ENCODE measurements at places on chromosomes 2 and 18.

DNA sequence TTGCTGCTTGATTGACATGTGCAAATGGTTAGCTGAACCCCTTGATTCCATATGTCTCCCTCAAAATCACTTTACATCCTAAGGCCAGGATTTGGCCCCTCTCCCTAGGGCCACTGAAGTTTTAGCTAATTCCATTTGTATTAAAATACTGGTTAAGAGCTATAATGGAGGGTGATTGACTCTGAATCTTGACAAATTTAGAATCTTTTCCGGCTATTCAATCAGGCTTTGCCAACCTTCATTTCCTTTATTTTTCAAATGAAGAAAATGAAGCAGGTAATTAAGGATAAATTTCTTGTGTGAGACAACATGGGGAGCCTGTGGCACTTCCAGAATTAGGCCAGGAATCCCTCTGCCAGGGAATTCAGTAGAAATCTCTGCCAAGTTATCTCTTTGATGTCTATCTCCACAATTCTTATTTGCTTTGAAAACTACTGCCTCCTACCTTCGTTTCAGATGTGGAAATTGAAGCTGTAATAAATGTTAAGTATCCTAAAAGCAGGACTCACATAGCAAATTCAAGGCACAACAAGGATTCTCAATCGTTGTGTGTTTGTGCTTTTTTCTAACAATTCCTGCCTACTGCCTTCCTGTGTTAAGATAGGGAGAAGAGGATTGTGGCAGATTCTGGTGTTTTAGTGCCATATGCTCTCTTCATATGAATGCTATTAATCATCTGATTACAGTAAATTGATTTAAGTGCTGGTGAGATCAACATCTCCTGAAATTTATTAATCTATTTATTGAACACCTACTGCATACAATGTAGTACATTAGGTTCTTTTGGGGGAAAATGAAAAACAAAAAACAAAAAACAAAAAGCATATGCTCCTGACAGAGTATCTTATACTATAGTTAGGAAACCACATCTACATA lies 47.8 kb upstream of the MAP4K3 start:
- DNase-seq: no peak

GRCh38 chr2:133835821-133836619 lies 267.8 kb upstream of the NCKAP5 start:
- no peak for DNase-seq

GRCh38 chr18:45627204-45627526 lies 11.9 kb downstream of the SLC14A2 start:
- no peak for DNase-seq

DNA sequence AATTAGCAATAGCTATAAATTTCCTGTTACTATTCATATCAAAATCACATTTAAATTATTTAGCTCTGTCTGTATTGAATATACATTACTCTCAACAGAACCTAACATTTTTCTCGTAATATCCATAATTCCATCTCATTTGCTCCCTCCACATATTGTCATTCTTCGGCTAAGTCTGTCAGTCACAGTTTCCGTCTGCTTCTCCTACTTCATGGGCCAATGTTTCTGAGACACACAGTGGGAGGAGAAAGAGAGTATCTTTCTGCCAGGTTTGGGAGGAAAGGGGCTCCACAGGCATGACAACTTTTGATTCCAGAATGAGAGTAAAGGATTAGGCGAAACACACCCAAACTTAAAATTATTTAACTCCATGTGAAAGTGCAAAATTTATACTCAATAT lies 273.1 kb upstream of the SMIM21 start:
- no peak for DNase-seq

DNA sequence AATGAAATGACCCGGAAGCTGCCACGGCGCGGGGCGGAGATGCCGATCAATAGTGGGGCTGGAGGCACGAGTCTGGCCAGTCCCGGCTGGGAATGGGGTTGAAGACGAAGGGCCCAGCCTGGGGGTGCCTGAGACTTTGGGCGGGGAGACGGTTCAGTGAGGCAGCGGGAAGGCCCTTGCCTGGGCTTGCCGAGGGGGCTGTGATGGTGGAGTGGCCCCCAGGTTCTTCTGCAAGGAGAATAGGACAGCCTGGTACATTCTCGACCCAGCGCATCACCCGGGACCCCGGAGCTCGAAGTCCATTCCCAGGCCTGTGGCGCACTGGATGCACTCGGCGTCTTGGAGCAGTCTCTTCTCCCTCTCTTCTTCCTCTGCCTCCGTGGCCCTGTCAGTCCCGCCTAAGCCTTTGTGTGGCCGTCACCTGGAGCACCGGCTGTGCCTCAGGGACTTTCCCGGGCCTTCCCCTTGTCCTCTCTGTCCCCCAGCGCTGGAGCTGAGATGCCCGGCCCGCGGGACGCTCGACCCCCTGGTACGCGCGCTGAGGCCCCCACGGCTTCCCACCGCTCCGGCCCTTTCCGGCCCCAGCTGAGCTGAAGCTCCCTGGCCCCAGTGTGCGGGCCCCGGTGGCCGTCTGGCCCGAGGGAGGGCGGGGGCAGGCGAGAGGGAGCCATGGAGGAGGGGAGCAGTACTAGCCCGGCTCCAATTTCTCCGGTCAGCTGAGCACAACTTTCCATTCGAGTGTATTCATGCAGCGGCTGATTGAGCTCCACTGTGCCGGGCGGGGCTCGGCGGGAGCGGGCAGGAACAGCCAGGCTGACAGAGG lies 8.0 kb downstream of the SIX3 start:
- no peak for DNase-seq

DNA sequence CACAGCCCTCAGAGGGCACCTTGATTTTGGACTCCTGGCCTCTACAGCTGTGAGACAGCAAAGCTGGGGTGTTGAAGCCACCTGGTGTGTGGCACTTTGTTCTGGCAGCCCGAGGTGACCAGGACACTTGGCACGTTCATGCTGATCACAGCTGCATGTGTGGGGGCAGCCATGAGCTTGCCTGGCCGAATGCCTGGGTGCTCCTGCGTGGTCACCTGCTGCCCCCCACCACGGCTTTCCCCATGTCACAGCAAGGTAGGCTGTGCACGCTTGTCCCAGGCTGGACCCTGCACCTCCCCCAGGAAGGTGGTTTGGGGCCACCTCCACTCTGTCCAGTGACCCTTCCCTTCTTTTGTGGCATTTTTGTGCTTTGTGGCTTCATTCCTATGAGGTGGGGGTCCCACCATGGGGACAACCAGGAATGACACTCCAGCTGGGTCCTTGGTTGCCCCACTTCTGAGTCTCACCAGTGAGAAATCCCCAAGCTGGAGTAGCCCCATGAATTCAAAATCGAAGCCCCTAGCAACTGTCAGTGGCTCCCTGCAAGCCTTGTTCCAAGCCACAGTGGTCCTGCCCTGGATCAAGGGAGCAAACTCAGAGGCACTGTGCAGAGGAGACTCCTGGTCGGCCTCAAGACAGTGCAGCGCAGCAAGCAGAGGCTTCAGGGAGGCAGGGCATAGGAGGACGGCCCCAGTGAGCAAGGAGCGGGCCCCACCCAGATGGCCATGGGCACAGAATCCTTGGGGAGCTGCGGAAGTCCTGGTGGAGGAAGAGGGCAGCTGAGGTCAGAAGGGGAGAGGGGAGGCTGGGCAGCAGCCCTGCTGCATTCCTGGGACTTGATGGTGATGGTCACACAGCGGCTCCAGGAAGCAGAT lies 121.4 kb upstream of the HS6ST1 start:
- no peak for DNase-seq

- no peak for DNase-seq
Measured at GRCh38 chr2:197904446-197904845, 100.1 kb downstream of the PLCL1 start.

- no peak for DNase-seq
Measured at GRCh38 chr2:68294913-68295312, 24.8 kb downstream of the CNRIP1 start.

GRCh38 chr2:190627448-190628412 lies 21.2 kb upstream of the NAB1 start:
- no peak for DNase-seq

DNA sequence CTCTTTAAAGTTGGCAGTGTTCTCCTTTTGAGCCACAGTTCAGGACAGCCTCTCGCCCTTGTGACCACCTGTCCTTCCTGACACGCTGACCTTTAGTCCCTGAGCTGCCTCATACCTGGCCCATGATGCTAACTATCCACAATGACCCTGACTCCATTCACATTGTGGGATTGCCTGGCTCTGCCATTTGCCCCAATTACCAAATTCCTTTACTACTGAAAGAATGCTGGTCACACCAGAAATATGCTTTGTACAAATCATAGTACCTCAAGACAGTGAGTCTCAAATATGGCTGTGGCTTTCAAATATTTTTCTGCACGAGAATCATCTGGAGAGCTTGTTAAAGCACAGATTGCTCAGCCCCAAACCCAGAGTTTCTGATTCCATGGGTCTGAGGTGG lies 54.2 kb downstream of the LTBP1 start:
- DNase-seq: no peak

DNA sequence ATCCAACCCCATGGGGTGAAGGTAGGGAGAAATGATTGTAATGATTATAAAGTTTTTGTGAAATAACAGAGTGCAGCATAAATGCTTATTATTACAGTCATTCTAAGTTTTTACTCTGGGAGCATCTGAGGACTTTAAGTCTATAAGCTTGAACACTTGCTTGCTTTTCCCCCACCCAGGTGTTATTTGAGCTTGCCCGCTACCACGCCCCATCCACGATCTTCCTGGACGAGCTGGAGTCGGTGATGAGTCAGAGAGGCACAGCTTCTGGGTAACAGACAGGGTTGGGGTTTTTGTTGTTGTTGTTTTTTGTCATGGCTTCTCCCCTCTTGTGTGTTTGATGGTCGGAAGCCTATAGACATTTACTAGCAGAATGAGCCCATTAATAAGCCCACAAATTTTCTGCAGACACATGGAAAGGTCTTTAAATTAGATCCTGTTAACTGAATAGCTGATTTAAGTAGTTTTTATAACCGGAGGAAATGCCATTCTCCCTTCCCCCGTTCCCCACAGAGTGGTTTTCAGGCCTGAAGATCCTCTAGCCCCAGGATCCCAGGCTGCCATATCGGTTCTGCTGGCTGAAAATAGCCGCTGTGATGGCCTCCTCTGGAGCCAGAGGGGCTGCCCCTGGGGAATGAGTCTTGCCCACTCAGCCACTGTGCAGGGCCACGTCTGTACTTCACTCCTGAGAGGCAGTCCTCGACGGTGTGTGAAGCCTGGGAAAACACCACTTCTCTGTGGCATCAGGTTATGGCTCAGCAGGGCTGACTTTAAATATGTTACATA lies 39.9 kb upstream of the ELOA2 start:
- DNase-seq: no peak

All from thoracic aorta (tissue), 2 donors.